Activated CD4-positive, alpha-beta T cell treated with anti-CD3 and anti-CD28 coated beads, Interleukin-2, amount 50 U/mL, for 16 hours (primary cell): ENCODE measurements at places on chromosomes 4 and X.

DNA sequence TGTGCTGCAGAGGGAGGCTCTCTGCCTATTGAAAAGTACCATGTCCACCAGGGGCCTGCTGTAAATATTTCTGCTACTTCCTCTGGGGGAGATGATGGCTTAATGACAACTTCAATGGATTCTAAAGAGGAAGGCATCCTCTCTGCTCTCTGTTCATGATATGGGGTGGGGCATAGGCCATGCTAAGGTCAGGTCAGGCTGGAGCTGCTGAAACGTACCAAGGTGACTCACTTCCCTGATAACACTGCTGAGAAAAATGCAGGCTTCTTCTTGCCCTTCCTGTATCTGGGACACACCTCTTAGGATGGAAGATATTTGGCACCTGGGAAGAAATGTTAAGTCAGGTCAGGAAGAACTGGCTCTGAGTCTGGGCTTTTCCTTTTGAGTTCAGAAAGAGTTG is 31.5 kb downstream of the HS3ST1 start:
- no peak for DNase-seq

GRCh38 chr4:116118221-116118620 is 967.2 kb downstream of the TRAM1L1 start:
- DNase-seq = no peak

GRCh38 chrX:63430026-63430425 is 78.9 kb upstream of the SPIN4 start:
- DNase-seq = no peak

- DNase-seq = peak; percentile 63
These were observed 51.7 kb upstream of the CHRDL1 start for GRCh38 chrX:110847334-110847733.

GRCh38 chr4:89572224-89572858 is 264.6 kb downstream of the SNCA start:
- DNase-seq = no peak

DNA sequence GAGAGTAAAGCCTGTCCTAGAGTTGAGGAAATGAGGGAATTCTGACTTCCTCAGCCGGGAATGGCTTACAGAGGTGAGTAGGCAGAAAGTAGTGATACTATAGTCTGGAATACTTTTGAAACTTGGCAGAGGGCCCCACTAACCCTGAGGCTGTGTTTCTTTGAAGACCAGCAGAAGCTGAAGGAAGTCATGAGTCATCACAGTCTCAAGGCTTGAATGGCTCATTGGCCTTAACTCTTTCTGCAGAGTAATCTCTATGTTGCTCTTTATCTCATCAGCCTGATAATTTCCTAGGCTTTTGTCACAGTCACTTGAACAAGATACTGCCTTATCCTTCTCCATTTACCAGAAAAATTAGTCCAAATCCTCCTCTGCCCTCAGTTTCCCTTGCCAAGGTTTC is 80.8 kb downstream of the ANKRD50 start:
- DNase-seq = peak; percentile 23

DNA sequence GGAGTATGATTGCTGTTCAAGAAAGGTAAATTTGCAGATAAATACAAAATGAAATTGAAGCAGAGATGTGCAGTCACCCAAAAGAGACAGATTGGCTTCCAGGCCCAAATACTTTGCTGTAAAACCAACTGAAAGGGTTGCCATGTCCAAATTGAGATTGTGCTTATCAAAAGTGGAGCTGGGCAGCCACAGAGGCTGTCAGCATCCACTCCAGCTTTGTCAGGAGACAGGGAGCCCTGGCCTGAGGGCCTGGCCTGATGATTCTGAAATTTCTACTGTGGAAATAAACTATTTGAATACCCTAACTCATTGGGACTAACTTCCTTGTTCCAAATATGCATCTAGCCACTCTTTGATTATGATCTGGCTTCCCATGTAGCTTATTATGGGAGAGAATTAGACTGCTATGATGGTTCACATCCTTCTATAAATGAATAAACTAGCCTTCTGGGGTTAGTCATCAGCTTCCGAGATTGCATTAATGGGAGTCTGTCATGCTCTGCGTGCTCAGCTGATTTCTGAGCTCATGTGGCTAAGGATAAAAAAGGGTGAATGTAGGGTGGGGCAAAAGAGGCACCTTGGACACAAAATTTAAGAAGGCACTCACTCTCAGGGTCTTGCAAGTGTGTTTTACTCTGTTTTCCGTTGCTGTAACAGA is 48.2 kb downstream of the SLC34A2 start:
- no peak for DNase-seq

DNA sequence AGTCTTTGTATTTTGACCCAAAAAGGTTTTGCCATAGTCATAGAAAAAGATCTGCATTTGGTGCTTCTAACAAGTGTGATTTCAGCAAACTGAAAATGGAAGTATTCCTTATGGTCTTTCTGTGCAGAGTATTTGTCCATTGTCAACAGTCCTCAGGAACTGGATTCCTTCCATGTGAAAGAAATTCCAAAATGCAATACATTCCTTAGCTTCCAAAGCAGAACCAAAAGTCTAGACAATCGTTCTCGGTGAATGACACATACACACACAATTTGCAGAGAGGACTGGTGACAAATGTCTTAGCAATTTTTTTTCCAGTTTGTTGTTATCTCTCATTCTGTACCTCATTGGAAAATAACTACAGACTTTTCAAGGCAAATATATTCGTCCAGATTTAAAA is 562.2 kb upstream of the SLIT2 start:
- no peak for DNase-seq
